T-cell (primary cell): ENCODE measurements at places on chromosomes 1 and 21. TPM values are rescaled to one million over a fixed set of nuclear protein-coding genes. Genes with fewer than 3 reads are reported as not detected.

Gene PGD
- total RNA-seq, result 37.3 TPM

Gene RAB25
- total RNA-seq, result 1.9 TPM

Gene UTS2
- 4.8 TPM for total RNA-seq

Gene ATAD3B
- total RNA-seq, result 52.1 TPM

Gene ECM1
- 1.4 TPM for total RNA-seq

Gene SYPL2
- 0.13 TPM for total RNA-seq

Gene CD53
- total RNA-seq, result 342 TPM

Gene KLHDC9
- not detected for total RNA-seq

DNA sequence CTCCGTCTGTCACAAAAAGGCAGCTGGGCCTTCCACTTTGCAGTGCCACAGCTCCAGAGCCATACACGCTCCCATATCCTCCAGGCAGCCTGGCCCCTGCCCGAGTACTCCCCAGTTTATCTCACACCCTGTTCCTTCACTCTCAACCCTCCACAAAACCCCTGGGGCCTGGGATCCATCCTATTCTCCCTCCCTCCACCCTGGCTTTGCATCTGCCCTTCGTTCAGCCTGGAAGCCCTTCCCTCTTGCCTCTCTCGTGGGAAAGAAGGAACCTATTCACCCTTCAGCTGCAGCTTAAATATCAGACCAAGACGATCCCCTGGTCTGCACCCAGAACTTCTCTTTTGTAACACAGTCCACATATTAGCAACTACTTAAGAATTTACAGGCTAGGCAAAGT lies 56.7 kb downstream of the CAMK2N1 start:
- no peaks in the 10 kb centered on the region for H3K27me3 ChIP-seq
- no peaks in the 10 kb centered on the region for H3K36me3 ChIP-seq
- no peak overlapping the region for H3K27ac ChIP-seq

- no peak overlapping the region for H3K4me3 ChIP-seq
- no peak for DNase-seq
- no peaks in the 10 kb centered on the region for H3K27me3 ChIP-seq
These were observed 64.0 kb downstream of the MEGF6 start for GRCh38 chr1:3547055-3548005.

DNA sequence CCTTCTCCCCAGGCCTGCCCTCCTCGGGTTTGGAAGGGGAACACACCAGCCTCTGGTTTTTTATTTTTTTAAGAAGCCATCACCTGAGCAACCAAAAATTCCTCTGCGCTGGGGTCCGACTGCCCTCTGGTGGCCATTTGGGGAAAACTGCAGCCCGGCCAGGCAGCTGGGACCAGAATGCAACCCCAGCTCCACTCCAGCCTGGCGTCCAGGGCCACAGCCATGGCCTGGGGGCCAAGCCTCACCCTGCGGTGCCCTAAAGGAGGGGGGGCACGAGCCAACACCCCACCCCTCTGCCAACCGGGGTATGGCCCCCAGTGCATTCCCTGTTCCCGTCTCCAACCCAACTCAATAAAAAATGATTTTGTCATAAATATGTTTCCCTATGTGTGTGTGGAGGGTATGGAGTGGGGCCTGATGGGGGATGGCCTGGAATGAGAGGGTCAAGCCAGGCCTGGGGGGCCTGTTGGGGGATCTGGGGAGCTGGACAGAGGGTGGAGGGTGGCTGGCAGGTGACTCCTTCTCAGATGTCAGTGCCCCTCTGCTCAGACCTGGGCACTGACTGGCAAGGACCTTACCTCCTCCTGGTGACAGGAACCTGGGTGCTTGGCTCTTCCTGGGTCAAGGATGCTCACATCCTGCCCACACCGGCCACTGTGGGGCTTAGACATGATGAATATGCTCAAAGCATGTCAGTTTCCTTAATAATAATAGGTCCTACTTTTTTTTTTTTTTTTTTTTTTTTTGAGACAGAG lies 3.2 kb downstream of the GPR3 start:
- H3K4me3 ChIP-seq, result no peak overlapping the region
- DNase-seq, result peak; percentile 72
- no peak overlapping the region for H3K27ac ChIP-seq
- H3K4me1 ChIP-seq, result peaks cover 5% of the 10 kb centered on the region
- no peaks in the 10 kb centered on the region for H3K36me3 ChIP-seq

DNA sequence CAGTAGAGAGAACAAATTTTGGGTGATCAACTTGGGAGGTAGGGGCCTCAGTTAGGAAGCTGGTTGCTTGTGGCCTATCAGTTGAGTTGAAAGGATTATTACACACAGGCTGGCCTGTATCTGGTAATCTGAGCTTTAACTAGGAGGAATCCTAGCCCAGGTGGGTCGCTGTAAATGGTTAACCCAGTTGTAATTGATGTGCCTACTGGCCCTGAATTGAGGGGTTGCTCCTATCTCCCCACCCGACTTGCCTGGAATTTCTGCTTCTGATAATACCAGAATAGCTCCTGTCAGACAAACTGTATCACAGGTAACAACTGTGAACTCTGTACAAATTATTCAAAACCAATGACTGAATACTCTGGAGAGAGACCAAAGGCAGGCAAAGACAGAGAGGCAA lies 210.4 kb upstream of the RUNX1 start:
- no peaks in the 10 kb centered on the region for H3K27me3 ChIP-seq
- no peaks in the 10 kb centered on the region for H3K36me3 ChIP-seq
- H3K27ac ChIP-seq, result no peak overlapping the region
- no peaks in the 10 kb centered on the region for H3K4me1 ChIP-seq

DNA sequence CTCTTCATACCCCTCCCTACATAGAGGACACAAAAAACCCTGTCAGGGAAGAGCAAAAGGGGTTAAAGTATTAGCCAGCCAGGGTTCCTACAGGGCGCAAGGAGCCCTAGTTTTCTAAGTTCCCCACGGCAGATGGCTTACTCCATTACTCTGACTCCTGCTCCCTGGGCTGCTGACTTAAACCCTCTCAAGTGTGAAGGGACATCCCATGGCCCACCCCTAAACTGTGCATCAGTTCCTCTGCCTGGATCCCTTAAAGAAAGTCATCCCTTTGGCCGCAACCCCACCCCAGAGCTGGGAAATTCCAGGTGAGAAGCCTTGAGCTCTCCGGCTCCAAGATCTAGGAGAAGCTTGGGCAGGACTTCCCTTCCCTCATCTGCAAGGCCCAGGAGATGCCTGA lies 236.0 kb downstream of the TOMM20 start:
- no peaks in the 10 kb centered on the region for H3K27me3 ChIP-seq
- no peak overlapping the region for H3K4me3 ChIP-seq
- H3K4me1 ChIP-seq, result peaks cover 4% of the 10 kb centered on the region

DNA sequence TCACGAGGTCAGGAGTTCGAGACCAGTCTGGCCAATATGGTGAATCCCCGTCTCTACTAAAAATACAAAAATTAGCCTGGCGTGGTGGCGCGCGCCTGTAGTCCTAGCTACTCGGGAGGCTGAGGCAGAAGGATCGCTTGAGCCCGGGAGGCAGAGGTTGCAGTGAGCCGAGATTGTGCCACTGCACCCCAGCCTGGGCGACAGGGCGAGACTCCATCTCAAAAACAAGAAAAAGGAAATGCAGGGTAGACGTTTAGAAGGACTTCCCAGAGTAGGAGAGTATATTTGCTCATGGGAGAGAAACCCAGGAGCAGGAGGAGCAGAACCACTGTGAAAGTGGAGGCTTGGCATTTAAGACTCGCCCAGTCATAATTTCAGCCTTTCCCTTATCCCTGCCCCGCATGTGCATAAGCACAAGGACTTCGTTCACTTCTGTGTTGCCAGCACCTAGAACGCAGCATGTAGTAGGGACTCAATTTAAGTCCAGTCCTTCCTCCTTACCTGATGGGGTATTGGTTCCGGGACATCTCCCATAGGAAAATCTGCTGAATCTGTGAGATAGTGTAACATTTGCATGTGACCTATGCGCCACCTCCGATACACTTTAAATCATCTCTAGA lies 5.2 kb upstream of the MEF2D start:
- DNase-seq, result no peak
- H3K36me3 ChIP-seq, result no peaks in the 10 kb centered on the region
- H3K27ac ChIP-seq, result peak overlapping the region; percentile 97
- H3K4me1 ChIP-seq, result peaks cover 47% of the 10 kb centered on the region

- H3K4me3 ChIP-seq, result peak overlapping the region; percentile 17
- peaks cover 52% of the 10 kb centered on the region for H3K36me3 ChIP-seq
- DNase-seq, result peak; percentile 48
- peaks cover 36% of the 10 kb centered on the region for H3K4me1 ChIP-seq
- no peaks in the 10 kb centered on the region for H3K27me3 ChIP-seq
These were observed 15.1 kb downstream of the THEMIS2 start for GRCh38 chr1:27887215-27888021.

DNA sequence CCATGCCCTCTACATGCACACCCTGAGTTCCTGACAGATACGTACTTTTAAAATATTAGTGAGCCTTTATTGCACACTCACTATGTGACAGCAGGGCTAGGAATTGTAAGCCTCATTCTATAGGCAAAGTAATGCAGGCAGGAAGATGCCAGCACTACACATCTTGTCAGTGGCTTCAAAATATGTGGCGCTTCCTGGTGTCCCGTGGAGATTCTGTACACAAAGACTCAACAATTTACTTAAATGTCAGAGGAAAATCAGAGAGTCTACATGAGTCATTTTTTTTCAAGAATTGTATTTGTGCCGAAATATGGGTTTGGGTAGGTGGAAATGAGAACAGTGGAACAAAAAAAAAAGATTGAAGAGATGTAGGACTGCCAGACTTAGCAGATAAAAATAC lies 27.6 kb downstream of the RNASEL start:
- no peaks in the 10 kb centered on the region for H3K36me3 ChIP-seq
- H3K4me1 ChIP-seq, result no peaks in the 10 kb centered on the region
- H3K27me3 ChIP-seq, result peaks cover 3% of the 10 kb centered on the region
- DNase-seq, result no peak
- H3K4me3 ChIP-seq, result no peak overlapping the region
- no peak overlapping the region for H3K27ac ChIP-seq

- H3K27me3 ChIP-seq, result no peaks in the 10 kb centered on the region
- H3K4me3 ChIP-seq, result no peak overlapping the region
- H3K27ac ChIP-seq, result no peak overlapping the region
- H3K36me3 ChIP-seq, result no peaks in the 10 kb centered on the region
- DNase-seq, result no peak
These were observed 43.5 kb upstream of the SCCPDH start for GRCh38 chr1:246680696-246681130.

GRCh38 chr1:31591425-31592093 lies 15.2 kb downstream of the TINAGL1 start:
- H3K27me3 ChIP-seq, result no peaks in the 10 kb centered on the region
- no peaks in the 10 kb centered on the region for H3K4me1 ChIP-seq
- no peak overlapping the region for H3K27ac ChIP-seq
- no peak for DNase-seq
- H3K4me3 ChIP-seq, result no peak overlapping the region

DNA sequence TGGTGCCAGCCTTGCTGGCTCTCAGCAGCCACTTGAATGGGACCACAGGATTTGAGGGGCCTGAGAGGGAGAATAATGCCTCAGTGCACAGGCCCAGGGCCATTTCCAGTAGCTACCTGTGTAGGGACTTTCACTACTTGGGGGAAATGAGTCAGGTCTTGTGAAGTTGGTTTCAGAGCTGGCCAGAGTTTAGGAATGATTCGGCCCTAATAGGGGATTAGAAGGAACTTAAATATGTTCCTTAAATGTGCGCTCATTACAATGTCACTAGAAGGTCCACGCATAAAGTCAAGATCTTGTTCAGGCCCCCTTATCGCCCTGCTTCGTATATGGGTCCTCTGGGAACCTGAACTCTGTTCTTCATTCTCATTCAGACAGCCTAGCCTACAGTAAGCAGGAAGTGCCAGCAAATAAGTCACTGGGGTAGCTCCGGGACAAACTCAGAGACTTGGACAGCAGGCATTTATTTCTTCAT lies 5.6 kb upstream of the AKR1A1 start:
- no peak for DNase-seq
- peaks cover 2% of the 10 kb centered on the region for H3K27me3 ChIP-seq
- no peak overlapping the region for H3K4me3 ChIP-seq
- no peak overlapping the region for H3K27ac ChIP-seq

- no peaks in the 10 kb centered on the region for H3K27me3 ChIP-seq
- H3K4me1 ChIP-seq, result peaks cover 8% of the 10 kb centered on the region
- DNase-seq, result no peak
- H3K27ac ChIP-seq, result no peak overlapping the region
- no peak overlapping the region for H3K4me3 ChIP-seq
These were observed 11.1 kb downstream of the PRXL2B start for GRCh38 chr1:2597441-2598328.

DNA sequence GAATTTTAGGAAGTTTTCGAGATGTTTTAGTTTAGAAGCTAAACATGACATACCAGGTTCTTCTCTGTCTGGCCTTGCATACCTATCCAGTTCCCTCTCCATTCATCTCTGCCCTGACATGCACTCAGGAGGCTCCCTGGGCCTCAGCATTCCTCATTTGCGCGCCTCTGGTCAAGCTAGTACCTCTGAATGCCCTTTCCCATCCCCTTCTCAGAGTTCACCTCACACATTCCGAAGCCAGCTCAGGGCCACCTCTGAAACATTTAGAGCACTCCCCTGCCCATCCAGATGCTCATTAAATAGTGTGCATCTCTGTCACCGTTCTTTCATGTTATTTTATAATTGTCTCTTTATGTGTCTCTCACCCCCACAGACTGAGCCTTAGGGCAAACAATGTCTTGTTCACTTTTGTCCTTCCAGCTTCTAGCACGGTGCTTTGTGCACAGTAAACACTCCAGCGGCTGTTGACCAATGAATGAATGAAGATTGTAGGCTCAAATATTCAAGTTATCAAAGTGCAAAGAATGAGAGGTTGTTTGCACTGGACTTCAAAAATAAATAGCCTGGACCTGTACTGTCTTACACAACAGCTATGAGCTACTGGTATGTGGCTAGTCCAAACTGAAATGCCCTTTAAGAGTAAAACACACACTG lies 1.2 kb upstream of the DHCR24 start:
- DNase-seq, result no peak
- no peaks in the 10 kb centered on the region for H3K36me3 ChIP-seq
- no peak overlapping the region for H3K27ac ChIP-seq
- H3K4me1 ChIP-seq, result peaks cover 3% of the 10 kb centered on the region

- no peaks in the 10 kb centered on the region for H3K4me1 ChIP-seq
- DNase-seq, result no peak
- H3K27ac ChIP-seq, result no peak overlapping the region
- H3K36me3 ChIP-seq, result no peaks in the 10 kb centered on the region
These were observed 13.8 kb downstream of the DNTTIP2 start for GRCh38 chr1:93865253-93865652.

- no peak overlapping the region for H3K27ac ChIP-seq
- no peaks in the 10 kb centered on the region for H3K36me3 ChIP-seq
- no peaks in the 10 kb centered on the region for H3K4me1 ChIP-seq
- H3K27me3 ChIP-seq, result no peaks in the 10 kb centered on the region
These were observed 12.9 kb upstream of the ENSA start for GRCh38 chr1:150642296-150642695.
